ENCODE measurements at places on chromosomes 13 and 19. TPM values are rescaled to one million over a fixed set of nuclear protein-coding genes. Genes with fewer than 3 reads are reported as not detected.

CEBPG gene
- total RNA-seq = 23.4 TPM

DNMT1 gene
- 108 TPM for total RNA-seq

KLK15 gene
- total RNA-seq = not detected

C19orf33 gene
- 2.0 TPM for total RNA-seq

SIGLECL1 gene
- total RNA-seq = not detected

ACTMAP gene
- 10.2 TPM for total RNA-seq

ANKRD10 gene
- total RNA-seq = 288 TPM

TSSK6 gene
- total RNA-seq = 6.3 TPM

CILP2 gene
- total RNA-seq = 0.10 TPM

SCAMP4 gene
- 62.9 TPM for total RNA-seq

CGB1 gene
- not detected for total RNA-seq

ZSCAN22 gene
- total RNA-seq = 7.1 TPM

KIR2DL3 gene
- not detected for total RNA-seq

SPINT2 gene
- 78.5 TPM for total RNA-seq

CD209 gene
- not detected for total RNA-seq

VWA8 gene
- total RNA-seq = 19.7 TPM

FBXW9 gene
- total RNA-seq = 4.7 TPM

NFIX gene
- 4.8 TPM for total RNA-seq

PNMA8A gene
- total RNA-seq = not detected

ZC3H13 gene
- total RNA-seq = 61.9 TPM

ZNF66 gene
- total RNA-seq = 25.0 TPM

RASGRP4 gene
- not detected for total RNA-seq

SOX21 gene
- not detected for total RNA-seq

KLK1 gene
- total RNA-seq = 16.9 TPM

CBARP gene
- not detected for total RNA-seq

SPATA13 gene
- 8.3 TPM for total RNA-seq

IFNL1 gene
- not detected for total RNA-seq

FCHO1 gene
- 162 TPM for total RNA-seq

CYSLTR2 gene
- not detected for total RNA-seq

ZNF492 gene
- total RNA-seq = 0.92 TPM

LAIR1 gene
- total RNA-seq = 40.2 TPM

CEACAM7 gene
- not detected for total RNA-seq

SIGLEC7 gene
- not detected for total RNA-seq

GPR183 gene
- 240 TPM for total RNA-seq

PSPN gene
- total RNA-seq = 3.3 TPM

IGFL4 gene
- total RNA-seq = not detected

KRTDAP gene
- not detected for total RNA-seq

SPACA4 gene
- total RNA-seq = not detected

ZNF491 gene
- 1.7 TPM for total RNA-seq

STOML3 gene
- total RNA-seq = not detected

UBE2L5 gene
- 0.57 TPM for total RNA-seq

CYP2S1 gene
- total RNA-seq = not detected

TEX26 gene
- not detected for total RNA-seq

MIA gene
- total RNA-seq = 5.7 TPM

SIGLEC9 gene
- not detected for total RNA-seq

ZNF558 gene
- total RNA-seq = 35.7 TPM

ZNF264 gene
- 82.6 TPM for total RNA-seq

MVB12A gene
- 26.8 TPM for total RNA-seq

LILRA1 gene
- not detected for total RNA-seq
